ENCODE measurements at places on chromosomes 16 and 17.
A peak's percentile ranks its signal among the peaks of the same experiment; 100 is the strongest.

GRCh38 chr16:47533744-47534292 lies 72.7 kb downstream of the PHKB start:
- DNase-seq, result no peak

GRCh38 chr16:4852221-4852872 lies 5.1 kb downstream of the UBN1 start:
- DNase-seq, result no peak

- DNase-seq, result no peak
Measured at GRCh38 chr17:65697661-65698060, 136.2 kb upstream of the AXIN2 start.

DNA sequence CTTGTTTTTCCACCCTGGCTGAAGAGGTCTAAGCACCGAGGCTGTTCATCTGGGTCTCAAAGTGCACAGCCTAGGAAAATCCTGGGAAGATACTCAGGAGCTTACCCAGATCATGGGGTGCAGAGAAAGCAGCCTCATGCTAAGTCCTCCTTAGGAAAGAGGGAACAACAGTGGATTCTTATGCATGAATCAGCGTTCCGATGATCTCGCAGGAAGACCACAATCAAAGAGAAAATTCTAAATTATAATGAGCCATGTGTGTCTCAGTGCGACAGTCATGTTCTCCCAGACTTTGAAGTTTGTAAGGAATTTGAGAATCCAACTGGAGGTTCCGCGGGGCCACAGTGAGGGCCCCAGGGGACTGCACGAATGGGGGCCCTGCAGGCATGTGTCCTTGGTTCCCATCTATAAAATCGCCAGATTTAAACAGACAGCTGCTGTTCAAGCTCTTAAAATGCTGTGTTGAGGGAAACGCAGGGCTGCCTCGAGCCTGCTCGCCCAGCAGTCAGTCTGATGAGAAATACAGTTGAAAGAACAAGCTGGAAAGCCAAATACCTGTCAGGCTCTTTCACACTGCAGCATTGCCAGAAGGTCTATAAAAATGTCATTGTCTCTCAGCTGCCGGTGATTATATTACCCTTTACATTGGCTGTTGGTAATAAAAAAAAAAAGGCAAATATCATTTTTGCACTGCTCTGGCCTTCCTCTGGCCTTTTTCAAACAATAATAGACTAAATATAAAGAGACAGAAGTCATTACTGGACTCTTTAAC lies 152.1 kb downstream of the PMP22 start:
- no peak for DNase-seq

DNA sequence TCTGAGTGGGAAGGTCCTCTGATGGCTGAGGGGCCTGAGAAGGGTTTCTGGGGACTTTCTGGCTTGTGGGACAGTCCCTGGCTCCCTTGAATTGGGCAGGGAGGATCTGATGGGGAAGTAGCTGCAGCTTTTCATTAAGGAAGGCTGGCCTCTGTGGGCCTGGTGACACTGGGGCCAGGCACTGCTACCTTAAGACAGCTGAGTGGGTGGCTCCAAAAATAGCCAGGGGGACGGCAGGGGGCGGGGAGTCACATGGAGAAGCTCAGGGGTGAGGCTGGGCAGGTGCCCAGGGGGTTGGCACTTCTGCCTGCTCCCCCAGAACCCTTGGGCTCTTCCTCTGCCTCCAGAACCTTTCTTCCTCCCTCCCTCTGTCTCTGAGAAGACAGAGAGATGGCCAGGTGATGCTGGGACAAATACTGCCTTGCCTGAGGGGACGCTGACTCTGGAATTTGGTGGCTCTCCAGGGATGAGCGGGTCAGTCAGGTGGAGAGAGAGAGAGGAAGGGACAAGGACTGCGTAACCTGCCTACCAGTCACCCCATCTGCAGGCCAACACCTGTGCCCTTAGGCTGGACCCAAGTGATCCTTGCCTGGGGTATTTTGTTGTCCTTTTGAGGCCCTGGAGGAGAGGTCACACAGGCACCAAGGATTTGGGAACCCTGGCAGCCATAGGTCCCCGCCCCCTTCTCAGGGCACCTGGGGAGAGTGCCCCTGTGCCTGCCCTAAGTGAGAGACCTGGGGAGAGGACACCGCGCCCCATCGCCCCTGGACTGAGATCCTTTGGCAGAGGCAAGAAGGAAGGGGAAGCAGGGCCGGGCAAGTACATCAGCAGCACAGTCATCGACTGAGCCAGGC lies 1.7 kb upstream of the SGCA start:
- DNase-seq, result no peak

- DNase-seq, result no peak
Measured at GRCh38 chr17:43344685-43345084, 54.1 kb upstream of the ARL4D start.

GRCh38 chr16:67528870-67529581 lies 397 bp downstream of the RIPOR1 start:
- peak; percentile 23 for DNase-seq

GRCh38 chr16:27473101-27473900 lies 71.3 kb downstream of the IL21R start:
- no peak for DNase-seq
